ENCODE measurements at places on chromosomes 2 and 18. TPM values are rescaled to one million over a fixed set of nuclear protein-coding genes. Genes with fewer than 3 reads are reported as not detected.

Gene NTSR2
- total RNA-seq, result not detected

Gene RAB6D
- total RNA-seq, result 0.10 TPM

Gene VSNL1
- total RNA-seq, result not detected

Gene CXCR1
- not detected for total RNA-seq

DNA sequence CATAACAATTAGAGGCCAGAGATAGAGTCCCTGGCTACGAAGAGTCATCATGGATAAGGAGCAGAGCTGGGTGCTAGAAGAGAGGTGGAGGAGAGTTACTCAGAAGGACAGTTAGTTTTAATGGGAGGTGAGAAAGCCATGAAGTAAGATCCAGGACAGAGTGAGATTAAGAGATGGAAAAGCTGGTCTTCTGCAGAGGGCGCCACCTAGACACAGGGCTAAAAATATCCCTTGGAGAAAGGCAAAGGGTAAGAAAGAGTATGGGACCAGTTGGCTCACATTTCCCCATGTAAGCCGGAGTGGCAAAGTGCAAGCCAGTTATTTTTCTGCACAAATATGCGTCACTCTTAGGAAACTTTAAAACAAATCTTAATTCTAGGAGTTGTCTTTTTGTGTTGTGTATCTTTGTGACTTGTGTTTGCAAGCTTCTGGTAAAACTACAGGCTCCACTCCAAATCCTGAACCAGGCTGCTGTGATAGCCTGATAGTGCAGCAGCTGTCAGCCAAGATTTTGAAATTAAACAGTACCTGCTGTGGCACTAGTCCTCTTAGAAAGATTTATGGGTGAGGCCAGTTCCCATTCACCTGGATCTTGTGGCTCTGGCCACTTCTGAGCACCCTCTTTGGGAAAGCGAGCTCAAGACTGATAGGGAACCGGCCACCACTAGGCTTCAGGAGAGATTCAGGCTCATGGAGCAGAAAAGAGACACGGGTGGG lies 204.2 kb downstream of the TPGS2 start:
- DNase-seq, result no peak

DNA sequence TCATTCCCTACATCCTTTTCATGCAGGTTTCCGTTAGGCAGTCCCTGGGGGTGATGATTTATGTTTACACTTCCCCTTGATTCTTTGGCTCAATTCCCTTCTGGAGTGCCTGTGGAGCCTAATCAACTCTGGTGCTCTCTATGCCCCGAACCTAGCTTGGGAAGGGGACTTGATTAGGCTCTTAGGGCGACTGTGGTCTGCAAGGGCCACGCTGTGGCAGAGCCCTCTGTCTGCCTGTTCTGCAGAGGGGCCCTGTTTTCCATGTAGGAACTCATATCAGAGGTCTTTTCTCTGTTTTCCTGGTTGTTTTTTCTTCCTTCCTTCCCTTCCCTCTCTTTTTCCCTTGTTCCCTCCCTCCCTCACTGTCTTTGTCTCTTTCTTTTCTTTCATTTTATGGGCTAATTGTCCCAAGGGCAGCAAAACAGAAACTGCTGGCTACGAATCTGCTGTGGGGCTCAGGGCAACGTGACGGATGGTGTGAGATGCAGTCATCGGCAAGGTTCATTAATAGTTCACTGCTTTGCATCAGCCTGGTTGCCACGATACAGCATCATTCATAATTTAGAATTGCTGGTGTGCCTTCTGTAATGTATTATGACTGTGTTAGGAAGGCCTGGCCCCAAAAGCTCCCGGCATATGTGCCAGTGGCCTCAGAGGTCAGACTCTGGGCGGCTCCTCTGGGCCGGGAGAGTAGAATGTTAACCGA lies 134.5 kb downstream of the NAPG start:
- no peak for DNase-seq

GRCh38 chr2:27566628-27567027 lies 16.2 kb upstream of the ZNF512 start:
- DNase-seq, result no peak

- DNase-seq, result no peak
These were observed 271.8 kb upstream of the FANCL start for GRCh38 chr2:58512878-58513277.

- DNase-seq, result no peak
These were observed 69.5 kb downstream of the IL1R2 start for GRCh38 chr2:102061286-102061699.

All from NCI-H460 (cell line).